RPMI8226 (cell line): ENCODE measurements at places on chromosomes 4 and X.

DNA sequence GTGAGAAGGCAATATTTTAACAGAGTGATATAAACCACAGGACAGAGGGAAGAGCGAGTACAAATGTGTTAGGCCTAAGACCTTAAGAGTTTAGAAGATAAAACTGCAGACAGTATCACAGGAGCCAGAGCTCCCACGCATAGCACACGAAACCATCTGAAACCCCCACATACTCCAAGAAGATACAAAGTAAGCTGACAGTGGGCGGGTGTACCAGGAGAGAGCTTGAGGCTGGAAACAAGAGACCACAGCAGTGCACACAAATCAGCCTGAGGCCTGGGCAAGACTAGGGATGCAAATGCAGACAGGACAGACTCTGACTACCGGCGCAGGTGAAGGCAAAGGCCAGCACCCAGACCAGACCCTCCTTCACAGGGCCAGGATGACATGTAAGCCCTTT is 54.1 kb upstream of the ARHGAP24 start:
- DNase-seq = no peak

DNA sequence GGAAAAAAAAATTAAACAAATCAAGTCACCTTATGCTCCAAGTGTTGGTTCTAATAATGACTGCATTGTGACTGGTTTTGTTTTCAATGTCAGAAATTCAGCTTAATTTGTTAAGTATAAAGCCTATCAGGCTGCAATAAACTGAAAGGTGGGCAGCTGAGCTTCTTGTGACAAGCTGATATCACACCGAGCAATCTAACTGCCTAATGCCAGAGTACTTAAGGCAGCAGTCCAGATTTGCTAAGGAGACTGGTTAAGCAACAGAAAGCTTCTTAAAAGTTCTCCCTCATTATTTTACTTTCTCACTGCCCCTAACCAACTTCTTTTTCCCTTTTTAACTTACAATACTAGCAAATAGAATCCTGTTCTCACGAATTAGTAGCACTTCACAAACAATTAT is 201.0 kb downstream of the MAB21L2 start:
- no peak for DNase-seq

GRCh38 chrX:11241720-11242119 is 51.5 kb upstream of the AMELX start:
- DNase-seq = no peak

DNA sequence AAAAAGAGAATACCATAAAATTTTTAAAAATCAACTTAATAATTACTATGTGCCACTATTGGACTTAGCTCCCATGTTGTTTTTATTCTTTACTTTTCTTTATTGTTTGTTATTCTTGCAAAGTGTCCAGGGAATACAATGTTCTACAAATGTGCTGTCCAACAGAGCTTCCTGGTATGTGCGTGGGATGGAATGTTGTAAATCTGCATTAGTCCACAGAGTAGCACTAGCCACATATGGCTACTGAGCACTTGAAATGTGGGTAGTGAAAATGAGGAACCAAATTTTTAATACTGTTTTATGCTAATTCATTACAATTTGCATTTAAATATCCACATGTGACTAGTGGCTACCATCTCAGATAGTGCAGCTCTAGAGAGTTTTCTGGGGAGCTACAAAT is 14.3 kb upstream of the CORIN start:
- no peak for DNase-seq

GRCh38 chr4:7607156-7607910 is 172.6 kb upstream of the PSAPL1 start:
- no peak for DNase-seq

- no peak for DNase-seq
These were observed 23.0 kb upstream of the UGT2B15 start for GRCh38 chr4:68693325-68694075.

DNA sequence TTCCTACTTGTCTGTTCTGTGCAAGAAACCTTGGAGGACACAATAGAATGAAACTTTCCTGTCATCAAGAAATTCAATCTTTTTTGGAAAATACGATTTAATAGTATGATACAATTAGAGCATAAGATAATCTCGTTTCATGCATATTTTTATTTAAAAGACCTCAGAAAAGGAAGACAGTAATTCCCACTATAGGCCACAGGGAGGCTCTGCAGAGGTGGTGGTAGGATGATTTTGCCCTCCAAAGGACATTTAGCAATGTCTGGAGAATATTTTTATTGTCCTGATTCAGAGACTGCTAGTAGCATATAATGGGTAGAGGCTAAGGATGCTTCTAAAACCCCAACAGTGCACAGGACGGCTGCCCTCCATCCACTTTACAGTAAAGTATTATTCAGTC is 68.7 kb downstream of the PAK3 start:
- no peak for DNase-seq

GRCh38 chr4:139214039-139214534 is 37.1 kb upstream of the ELF2 start:
- peak; percentile 93 for DNase-seq

DNA sequence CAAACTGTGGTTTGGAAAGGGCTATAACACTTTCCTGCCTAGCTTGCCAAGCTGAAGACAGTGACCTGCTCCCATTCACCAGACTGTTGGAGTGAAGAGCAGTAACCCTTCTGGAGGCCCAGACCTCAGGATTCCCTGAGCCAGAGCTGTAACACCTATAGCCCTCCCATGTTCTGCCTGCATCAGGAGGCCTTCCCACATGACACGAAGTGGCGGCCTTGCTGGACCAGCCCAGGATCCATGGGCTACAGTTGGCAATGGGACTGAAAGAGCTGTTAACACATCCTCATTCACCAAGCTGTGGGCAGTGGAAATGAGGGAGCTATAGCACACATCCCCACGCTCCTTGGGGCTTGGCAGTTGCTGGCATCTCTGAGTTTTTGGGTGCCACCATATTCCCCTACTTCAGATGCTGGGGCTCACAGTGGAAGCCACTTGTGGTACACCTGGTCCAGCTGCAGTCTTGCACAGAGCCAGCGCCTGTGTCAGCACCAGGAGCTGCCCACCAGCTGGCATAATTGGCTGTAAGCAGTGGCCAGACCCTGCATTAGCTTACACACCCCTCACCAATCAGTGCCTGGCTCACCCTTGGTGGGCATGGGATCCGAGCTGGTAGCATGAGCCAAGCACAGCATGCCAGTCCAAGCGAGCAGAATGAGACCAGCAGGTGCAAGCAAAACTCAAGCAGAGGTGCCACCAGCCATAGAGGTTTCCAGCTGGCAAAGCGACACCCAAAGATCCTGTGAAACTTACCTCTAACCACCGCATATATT is 1029.3 kb downstream of the TECRL start:
- DNase-seq = no peak

DNA sequence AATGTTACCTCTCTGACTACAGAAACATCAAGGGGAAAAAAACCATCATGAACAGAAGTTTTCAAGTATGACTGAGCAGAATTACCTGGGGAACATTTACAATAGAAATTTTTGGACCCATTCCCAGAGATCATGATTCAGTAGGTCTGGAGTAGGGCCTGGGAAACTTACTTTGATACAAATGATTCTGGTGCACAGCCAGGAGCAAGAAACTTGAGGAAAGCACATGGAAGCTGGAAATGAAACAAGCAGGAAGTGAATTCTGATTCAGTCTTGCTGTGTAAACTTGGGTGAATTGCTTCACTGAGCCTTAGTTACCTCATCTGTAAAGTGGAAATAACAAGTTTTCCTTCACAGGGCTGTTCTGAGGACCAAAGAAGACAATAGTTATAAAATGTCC is 192.5 kb upstream of the TAPT1 start:
- DNase-seq = no peak

- DNase-seq = no peak
These were observed 62.6 kb downstream of the MMRN1 start for GRCh38 chr4:89957046-89957926.

DNA sequence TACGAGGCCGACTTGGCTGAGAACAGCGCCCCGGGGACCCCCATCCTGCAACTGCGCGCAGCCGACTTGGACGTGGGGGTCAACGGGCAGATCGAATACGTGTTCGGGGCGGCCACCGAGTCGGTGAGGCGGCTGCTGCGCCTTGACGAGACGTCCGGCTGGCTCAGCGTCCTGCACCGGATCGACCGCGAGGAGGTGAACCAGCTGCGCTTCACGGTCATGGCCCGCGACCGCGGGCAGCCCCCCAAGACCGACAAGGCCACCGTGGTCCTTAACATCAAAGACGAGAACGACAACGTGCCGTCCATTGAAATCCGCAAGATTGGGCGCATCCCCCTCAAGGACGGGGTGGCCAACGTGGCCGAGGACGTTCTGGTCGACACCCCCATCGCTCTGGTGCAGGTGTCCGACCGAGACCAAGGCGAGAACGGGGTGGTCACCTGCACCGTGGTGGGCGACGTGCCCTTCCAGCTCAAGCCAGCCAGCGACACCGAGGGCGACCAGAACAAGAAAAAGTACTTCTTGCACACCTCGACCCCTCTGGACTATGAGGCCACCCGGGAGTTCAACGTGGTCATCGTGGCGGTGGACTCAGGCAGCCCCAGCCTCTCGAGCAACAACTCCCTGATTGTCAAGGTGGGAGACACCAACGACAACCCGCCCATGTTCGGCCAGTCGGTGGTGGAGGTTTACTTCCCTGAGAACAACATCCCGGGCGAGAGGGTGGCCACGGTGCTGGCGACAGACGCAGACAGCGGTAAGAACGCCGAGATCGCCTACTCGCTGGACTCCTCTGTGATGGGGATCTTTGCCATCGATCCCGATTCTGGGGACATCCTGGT is 2.4 kb downstream of the PCDH7 start:
- DNase-seq = no peak

DNA sequence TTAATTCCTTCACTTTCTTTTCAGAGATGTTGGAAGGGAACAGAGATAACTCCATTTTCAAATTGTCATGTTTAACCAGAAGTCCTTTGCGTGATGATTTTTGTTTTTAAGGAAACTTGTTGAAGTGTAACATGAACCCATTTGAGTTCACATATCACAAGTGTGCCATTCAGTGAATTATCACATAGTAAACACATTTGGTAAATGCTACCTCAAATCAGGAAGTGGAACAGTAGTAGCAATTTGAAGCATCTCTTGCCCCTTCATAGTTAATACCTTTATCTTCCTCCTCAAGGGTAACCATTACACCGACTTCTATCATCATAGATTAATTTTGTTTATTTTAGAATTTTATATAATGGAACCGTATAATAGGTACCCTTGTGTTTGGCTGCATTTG is 35.8 kb downstream of the KDM6A start:
- DNase-seq = no peak

- DNase-seq = no peak
These were observed 51.9 kb downstream of the RBM47 start for GRCh38 chr4:40577588-40578253.

DNA sequence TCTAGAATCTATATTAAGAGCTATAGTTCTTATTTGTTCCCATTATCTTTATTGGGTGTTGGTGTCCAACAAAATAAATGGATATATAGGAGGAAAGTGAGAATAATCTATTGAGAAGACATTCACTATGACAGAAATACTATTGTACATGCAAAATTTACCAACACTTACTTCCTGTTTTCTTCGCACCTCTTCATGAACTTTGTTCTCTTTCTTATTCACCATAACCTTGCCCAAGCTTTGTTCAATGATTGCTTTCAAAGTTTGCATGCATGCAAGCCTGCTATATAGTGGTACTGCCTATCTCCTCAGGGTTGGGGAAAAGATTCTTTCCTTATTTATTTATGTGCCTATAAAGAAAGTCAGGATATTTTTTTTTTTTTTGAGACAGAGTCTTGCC is 176.4 kb upstream of the JADE1 start:
- DNase-seq = no peak

DNA sequence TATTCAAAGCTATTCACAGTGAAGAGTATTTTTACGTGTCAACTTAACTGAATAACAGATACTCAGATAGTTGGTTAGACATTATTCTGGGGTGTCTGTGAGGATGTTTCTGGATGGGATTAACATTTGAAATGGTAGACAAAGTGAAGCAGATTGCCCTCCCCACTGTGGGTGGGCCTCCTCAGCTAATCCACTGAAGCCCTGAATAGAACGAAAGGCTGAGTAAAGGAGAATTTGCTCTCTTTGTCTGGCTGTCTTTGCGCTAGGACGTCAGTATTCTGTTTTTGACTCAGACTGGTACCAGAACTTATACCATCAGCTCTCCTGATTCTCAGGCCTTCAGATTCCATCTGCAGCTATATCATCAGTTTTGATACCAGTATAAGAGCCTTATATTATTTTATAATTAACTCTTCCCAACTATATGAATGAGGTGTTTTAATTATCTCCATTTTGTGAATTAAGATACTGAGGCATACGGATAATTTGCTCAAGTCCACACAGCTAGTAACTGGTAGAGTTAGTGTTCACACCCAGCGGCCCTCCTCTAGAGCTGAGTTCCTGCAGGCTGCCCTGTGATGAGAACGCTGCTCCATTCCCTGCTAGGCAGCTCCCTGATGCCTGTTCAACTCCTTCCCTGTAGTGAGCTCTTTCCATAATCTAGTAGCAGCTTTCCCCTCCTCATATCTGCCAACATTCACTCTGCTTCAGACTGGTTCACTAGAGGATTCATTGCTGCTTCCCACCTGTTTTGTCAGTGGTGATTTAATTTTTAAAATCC is 87.5 kb downstream of the RBM46 start:
- DNase-seq = no peak

DNA sequence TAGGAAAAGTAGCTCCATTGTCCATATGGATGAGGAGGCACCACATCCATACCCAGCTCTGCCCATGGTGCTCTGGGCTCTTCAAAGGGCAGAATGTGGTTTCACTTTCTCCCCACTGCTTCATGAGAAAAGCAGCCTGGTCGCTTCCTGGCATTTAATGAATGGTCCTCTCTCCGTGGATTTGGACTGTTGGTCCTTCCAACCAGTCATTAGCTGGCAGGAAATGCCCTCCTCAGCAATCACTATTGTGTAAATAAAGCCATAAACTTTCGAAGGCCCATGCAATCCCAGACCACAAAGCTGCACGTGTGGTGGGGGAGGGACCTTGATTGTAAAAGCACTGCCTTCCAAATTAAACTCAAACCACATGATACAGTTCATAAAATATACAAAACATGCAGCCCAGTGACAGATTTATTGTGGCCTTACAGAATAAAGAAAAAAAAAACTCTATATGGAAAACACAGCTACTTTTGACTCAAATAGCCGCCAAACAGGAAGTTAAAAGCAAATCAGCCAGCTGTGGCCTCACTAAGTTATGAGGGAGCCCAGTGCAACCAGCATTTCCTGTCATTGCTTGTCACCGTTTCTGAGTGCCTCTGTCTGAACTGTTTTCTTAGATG is 8.1 kb downstream of the MBNL3 start:
- DNase-seq = peak; percentile 84

GRCh38 chr4:185395238-185395955 is at the start of gene LRP2BP:
Gene LRP2BP (minus strand): TSS chr4:185395924. CDS start chr4:185378186, 17,738 bp downstream.
- peak; percentile 16 for DNase-seq
